ENCODE measurements at places on chromosomes 6 and 20.

DNA sequence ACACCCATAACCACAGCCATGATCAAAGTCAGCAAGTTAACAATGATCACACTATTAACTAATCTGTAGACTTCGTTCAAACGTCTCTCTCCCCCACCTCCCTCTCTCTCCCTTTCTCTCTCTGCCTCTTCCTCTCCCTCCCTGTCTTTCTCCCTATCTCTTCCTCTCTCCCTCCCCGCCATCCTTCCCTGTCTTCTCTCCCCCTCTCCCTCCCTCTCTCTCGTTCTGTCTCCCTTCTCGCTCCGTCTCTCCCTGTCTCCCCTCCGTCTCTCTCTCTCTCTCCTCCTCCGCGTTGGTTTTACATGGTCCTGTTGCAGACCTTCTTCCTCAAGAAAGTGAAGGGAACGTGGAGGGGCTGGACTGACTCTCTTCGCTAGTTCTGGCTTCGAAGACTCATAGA lies 308.9 kb upstream of the FOXQ1 start:
- no peak for DNase-seq

GRCh38 chr6:93676581-93676980 lies 257.2 kb upstream of the EPHA7 start:
- no peak for DNase-seq

- DNase-seq: no peak
These were observed 1424.8 kb upstream of the EYS start for GRCh38 chr6:67131827-67132226.

DNA sequence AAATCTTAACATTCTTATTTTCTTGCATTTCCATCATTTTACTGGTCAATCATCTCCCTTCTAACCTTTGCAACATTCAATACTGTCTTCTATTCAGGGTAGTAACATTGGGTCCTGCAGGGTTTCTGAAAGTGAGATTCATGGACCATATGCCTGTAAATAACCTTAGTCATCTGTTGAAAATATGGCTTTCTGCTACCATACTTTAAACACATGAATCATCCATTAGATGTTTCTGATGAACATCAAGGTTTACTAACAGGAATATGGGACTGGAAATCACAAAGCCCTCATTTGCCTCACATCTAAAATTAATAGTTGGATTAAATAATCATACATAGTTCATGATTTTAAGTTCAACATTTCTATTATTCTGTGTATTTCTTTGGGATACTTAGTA lies 475.9 kb upstream of the MARCKS start:
- DNase-seq: no peak

DNA sequence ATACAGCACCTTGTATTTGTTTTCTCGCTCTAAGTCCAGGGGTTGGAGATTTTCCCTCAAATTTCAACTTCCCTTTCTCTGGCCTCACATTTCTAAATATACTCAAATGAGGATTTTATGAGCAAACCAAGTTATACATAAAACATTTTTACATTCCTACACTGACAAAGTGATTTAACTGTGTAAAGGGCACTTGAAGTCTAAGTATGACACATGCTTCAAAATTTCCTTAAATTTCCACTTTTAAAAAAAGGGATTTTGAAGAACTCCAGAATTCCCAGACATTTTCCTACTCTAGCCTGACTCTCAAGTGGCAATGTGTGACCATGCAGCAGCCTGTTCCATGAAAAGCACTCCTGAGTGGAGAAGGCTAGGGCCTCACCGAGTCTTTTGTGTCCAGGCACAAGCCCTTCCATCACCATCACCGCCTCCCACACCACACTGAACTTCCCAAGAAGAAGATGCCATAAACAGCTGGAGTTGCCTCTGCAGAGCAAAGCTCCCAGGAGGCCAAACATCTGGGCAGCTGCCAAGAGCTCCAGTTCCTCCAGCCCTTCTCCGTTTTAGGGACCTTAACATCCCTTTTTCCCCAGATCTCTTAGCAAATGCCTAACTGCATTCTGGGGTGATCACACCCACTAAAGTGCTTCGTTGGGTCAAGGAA lies 68.9 kb downstream of the NCR2 start:
- DNase-seq: no peak

- no peak for DNase-seq
These were observed 195.3 kb downstream of the UTRN start for GRCh38 chr6:144480473-144480872.

DNA sequence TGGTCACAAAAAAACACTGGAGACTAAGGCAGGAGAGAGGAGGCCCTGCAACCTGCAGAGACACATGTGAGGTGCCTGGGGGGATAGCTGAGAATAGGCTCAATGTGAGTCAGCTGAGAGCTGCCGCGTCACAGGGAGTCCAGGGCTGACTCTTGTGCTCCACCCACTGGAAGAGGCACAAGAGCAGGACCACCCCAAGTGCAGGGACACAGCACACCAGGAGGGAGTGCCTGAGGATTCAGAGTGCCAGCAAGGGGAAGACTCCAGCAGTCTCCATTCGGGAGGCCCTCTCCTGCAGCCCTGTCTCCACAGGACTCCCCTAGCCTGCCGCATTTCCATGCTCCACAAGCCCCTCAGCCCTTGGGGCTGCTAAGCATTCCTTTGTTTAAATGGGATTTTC lies 105.5 kb downstream of the HUS1B start:
- DNase-seq: peak; percentile 21

- DNase-seq: no peak
These were observed 14.4 kb downstream of the PTPRA start for GRCh38 chr20:2887715-2888114.

DNA sequence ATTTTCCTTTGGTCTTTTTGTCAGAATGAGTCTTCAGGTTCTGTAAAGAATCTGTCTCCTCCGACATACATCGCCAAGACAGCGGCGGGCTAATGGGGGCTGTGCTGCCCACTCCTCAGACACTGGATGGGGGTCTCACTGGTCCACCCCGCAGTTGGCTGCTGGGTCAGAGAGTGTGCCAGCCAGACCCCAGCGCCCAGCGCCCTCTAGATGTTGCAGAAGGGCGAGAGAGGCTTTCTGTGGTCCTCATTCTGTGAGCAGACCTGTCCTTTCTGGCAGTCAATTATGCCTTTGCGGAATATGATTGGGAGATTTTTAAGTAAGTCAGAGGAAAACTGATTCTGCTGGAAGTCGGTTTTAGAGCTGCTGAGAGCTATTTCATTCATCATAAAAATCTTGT lies 7.8 kb upstream of the CCR6 start:
- DNase-seq: no peak

DNA sequence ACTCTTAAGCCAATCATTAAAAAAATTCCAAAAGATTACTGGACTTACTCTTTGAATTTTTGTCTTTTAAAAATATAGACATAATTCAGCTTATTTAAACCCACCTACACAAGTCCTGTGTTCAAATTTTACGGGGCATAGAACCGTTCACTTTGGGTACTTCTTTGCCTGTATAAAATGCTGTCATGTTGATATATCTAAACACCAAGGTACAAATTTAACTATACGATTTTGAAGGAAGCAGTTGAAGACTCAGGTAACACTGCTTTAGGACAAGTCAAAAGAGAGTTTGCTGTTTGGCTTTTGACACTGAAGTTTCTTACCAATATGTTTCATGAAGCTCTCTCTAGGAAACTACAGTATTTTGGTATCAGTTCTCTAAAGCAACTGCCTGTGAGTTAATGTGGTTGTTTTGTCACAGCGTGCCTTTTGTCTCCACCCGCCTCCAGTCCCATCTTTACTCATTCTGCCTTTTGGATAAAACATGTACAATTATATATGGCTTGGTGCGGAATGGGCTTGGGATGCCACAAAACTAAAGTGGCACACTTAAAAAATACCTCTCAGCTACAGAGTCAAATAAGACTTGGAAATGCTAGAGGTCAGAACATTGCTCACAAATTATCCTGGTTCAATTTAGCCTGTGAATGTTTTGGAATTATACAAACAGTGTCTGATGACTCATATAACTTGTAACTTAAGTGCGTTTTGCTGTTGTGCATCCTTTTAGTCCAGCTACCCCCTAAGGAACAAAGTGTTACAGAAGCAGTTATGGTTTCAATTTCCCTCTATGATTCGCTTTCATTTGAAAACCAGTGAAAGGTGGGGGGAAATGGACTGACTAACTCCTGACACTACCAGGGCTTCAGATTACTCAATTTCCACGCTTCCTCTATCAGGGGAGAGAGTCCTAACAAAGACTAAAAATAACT lies 38.7 kb downstream of the RGS17 start:
- DNase-seq: peak; percentile 28

- DNase-seq: no peak
These were observed 60.4 kb downstream of the SULF2 start for GRCh38 chr20:47724910-47725247.

DNA sequence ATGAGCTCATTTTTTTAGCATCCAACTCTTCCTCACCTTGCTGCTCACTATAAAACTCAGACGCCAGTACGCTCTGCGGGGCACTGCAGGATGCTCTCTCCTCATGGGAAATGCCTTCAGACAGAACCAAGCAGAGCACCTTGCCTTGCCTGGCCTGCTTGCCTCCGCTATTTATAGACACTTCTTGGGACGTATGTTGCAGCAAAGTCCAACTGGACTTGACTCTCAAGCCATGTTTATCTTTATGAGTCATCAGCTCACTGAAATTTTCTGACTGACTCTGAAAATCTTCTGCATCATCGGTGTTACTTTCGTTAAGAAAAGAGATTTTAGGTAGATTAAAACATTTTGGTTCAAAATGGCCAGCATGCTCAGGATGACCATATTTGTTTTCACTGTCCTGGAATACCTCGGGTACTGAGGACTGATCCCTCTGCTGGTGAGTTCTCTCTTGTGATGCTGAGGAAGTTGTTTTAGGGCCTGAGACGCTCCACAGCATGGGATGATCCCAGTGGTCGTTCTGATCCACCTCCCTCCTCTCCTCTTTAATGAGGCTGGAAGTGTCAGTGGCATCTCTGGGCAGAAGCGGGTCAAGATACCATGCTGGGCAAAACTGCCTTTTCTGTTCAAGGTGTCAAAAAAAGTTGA lies 204.5 kb downstream of the KIF16B start:
- DNase-seq: peak; percentile 11

GRCh38 chr6:160431791-160432404 lies 83.7 kb downstream of the SLC22A3 start:
- DNase-seq: no peak

DNA sequence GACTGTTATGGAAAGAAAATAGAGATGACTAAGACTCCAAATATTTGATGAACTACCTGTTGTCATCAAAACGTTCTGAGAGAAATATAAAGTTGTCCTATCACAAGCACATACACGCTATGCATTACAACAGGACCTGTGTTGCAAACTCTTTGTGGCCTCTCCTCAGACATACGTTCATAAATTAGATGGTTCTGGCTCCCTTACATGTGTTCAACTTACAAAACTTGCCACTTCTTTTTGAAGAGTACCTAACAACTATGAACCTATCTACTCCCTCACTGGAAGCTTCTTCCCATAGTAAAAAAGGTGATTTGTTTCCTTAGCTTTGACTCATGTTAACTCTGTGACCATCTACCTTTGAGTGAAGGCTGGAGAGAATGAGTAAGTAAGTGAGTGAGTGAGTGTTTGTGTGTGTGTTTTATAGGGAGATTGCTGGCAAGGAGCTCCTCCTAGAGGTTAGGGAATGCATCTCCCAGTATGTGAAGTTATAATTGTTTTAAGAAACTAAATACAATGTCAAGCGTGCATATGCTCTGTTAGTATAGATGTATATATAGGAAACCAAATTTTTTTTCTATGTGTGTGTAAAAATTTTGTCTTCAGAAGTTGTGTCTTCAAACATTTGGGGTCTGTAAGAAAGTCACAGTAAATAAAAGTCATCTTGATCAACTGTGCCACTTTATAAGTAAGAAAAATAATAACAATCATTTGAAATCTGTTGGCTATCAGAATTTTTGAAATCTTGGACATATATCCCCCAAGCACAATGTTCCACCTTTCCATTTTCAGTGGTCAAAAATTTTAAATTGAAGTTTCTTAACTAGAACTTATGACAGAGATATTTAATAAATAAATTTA lies 1211.1 kb upstream of the GJE1 start:
- peak; percentile 59 for DNase-seq

DNA sequence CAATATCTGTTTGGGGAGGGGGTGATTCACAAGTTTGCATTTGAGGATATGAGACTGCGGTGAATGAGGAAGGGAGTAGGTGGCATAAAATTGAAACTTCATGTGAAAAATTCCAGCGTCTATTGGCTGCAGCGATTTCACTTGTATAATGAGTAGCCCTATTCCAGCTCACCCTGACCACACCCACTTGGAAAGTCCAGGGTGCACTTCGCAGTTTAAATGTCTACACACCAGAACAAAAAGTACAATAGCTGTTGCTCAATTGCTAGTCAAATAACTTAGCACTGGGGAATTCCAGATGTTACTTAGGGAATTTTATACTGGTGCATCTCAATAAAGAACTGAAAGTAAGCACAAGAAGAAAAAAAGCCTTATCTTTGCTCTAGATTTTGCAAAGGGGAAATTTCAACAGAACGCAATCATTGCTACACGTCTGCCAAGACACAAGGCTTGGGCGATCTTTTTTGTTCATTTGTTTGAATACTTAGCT lies 6.3 kb downstream of the TNFAIP3 start:
- peak; percentile 82 for DNase-seq

DNA sequence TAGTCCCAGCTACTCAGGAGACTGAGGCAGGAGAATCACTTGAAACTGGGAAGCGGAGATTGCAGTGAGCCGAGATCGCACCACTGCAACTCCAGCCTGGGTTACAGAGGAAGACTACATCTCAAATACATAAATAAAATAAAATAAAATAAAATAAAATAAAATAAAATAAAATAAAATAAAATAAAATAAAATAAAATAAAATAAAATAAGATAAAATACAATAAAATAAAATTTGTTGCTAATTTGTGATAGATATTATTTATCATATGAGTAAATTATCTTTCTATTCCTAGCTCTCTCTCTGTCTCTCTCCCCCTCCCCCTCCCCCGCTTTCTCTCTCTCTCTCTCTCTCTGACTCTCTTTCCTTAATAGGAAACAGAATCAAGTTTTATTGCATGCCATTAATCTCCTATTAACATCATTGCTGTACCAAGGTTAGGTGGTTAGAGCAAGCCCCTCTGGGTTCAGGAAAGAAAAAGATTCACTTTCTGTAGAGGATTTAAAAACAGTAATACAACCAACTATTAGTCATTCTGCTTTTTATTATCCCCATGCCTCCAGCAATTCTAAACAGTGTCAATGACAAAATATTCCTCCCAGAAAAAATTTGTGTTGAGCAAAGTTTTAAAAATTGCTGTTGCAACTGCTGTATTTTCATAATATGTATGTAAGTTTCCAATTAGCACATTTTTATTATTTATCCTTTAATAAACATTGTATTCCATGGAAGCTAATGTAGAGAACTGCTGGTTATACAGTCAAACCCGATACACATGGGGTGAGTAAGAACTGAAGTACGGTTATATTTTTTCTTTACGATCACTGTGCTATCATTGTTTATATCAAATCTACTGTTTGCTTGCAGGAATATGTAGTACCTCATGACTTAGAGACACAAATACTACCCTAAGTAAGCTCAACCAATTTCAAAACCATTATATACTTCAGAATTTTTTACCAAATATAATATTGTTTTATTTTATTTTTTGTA lies 22.1 kb downstream of the BMP5 start:
- DNase-seq: no peak

DNA sequence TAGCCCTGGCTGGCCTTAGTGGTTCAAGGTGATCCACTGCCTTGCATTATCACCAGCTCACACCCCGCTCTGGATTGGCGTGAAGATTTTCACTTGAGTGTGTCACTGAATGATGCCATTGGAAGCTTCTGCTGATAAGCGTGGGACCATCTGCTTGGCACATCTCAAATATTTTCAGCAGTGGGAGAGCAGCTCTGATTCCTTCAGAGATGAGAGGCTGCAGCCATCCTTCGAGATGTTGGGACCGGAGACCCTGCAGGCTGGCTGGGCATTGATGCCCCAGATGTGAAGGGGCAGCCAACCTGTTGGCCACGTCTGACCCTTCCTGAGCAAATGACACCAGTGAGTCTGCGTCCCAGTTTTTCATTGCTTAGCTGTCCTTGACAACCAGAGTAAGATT lies at the start of gene MAS1:
Gene MAS1, plus strand, starts transcription at position 197 of the 400 bp plus-strand sequence. CDS start 15,968 bp downstream, outside the sequence.
- no peak for DNase-seq
